Putamen (tissue), 1 donor: ENCODE measurements at places on chromosomes 1 and 21.

- peak; percentile 63 for DNase-seq
Measured at GRCh38 chr21:25643486-25643885, 4.4 kb downstream of the JAM2 start.

- DNase-seq: no peak
Measured at GRCh38 chr21:41602531-41602930, 94.6 kb upstream of the TMPRSS2 start.

GRCh38 chr1:110308247-110308646, 30.9 kb upstream of the RBM15 start:
- no peak for DNase-seq

- DNase-seq: no peak
Measured at GRCh38 chr1:222896630-222897526, 82.0 kb downstream of the DISP1 start.

DNA sequence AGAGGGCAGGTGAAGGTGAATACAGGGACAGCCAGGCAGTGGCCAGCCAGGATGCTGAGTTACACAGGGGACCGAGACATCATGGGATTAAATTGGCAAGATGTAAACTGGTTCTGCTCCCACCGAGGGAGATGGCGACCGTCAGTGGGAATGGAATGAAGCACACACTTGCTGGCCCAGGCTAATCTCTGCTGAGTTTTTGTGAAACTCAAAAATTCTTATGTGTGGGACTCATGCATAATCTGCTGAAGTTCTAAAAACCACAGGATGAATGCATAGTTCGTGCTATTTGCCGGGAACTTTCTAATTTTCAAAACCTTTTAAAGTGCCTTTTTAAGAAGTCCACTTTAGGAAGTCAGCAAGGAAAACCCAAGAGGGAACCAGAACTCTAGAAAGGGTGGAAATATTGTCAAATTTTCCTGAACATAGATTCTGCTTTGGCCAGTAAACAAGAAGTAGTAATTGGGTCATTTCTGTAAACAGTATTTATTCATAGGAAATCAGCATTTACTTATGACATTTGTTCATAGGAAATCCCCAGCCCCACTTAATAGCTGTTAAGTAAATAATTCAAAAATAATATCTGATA, 85.4 kb upstream of the ROR1 start:
- DNase-seq: no peak

DNA sequence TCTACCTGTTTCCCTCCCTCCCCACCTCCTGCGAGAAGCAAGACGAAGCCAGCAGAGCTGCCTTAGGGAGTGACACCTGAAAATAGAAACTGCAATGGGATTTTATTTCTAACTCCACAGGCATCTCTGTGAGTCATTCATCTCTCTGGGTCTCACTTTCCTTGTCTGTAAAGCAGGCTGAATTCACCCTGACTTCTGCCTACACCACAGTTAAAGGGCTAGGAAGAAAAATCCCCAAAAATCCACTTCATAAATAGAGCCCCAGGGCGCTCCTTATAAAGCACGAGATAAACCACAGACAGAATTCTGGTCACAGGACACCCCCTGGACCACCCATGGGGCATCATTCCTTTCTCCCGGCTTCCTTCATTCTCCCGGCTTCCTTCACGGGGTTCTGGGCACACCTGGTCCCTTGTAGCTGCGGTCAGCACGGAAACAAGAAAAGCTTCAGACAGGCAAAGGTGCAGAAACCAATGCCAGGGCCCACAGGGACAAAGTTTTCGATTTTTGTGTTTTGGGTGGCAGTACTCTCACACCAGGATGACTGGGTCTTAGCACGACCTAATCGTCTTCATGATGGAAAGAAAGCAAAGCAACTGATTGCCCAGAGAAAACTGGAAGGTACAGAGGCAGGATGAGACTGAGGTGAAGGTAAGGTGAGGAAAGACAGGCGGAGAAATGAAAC, 2.8 kb upstream of the H6PD start:
- DNase-seq: no peak

- no peak for DNase-seq
Measured at GRCh38 chr1:117815926-117816325, 113.5 kb downstream of the GDAP2 start.

DNA sequence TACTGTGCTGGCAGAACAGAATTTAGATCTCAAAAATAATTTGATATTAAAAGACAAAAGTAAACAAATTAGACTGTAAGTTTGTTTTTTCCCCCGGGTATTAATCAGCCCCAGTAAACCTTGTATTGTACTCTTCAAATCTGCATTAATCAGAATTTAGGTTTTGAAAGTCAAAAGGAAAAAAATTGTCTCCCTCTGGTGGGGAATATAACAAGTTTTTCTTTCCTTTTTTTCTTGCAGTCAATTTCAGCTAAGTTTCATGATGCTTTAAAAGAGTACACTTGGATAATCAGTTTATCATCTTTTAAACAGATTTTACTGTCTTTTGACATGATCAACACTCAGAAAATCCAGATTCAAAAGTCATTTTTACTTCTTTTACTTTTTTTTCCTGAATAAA, 134.5 kb upstream of the PKN2 start:
- peak; percentile 17 for DNase-seq

DNA sequence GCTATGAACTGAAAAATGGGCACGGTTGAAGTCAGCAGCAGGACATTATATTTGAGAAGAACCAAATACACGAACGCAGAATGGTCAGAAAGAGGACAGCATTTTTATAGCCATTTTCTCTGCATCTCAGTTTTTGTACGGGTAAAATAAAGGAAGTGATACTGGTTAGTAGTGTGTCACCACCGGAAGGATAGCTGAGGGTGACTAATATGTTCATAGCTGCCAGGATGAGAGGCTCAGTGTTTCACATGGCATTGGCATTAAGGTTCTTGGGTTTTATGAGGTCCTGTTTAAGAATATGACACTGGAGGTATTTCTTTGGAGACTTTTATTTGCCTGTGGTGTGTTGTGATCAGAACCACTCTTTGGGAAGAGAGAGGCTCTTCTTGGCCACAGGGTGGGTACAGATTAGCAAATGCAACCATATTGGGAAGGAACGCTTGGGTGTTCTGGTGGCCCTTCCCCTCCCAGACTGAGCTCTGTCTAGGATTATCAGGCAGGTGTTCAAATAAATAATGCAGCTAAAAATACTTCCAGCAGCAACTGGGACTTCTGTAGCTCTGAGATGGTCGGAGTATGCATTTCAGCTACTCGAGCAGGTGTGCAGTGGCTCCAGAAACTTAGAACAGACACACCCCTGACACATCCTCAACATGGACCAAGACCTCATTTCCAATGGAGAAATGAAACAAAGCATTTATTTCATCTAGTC, 158.2 kb downstream of the PBX1 start:
- DNase-seq: no peak

DNA sequence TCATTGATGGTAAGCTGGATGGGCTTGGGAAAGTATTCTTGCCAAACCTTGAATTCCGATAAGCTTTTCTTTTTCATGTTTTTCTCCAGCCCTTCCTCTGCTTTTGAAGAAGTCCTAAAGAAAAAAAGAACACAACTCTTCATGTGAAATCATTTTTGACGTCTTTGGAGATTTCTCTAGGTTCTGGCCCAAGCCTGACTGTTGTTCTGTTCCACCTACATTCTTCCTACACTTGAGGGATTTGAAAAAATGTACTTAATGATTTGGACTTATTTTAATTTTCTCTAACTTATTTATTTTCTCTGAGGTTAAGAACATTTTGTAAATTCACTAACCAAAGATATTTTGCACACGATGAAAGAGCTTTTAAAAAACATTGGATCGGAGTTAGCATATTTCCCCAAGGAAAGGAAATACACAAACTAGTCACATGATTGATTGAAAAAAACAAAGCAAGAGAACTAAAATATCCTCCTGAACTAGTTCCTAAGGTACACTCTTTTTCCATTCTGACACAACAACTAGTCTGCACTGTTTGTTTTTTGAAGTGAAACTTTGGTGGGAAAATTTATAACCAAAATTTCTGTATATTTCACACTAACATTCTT, 82.3 kb downstream of the LTN1 start:
- DNase-seq: no peak

DNA sequence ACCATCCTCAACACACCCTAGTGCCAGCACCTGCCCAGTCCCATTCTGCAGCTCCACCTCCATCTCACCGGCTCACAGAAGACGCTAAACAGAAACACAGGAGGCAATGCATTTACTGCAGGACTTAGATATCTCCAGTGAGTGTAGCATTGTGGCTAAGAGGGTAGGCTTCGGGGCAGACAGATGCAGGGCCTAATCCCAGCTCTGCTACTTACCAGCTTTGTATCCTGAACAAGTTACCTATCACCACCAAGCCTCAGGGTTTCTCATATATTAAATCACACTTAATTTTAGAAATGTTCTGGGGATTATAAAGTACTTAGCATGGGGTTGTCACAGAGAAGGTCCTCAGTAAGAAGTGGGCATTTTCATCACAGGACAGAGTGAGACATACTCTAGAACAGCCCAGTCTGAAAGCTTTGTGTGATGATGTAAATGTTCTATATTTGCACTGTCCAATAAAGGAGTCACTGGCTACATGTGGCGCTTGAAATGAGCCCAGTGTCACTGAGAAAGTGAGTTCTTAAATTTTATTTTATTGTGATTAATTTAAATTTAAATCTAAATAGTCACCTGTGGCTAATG, 149.3 kb upstream of the C8B start:
- DNase-seq: no peak

DNA sequence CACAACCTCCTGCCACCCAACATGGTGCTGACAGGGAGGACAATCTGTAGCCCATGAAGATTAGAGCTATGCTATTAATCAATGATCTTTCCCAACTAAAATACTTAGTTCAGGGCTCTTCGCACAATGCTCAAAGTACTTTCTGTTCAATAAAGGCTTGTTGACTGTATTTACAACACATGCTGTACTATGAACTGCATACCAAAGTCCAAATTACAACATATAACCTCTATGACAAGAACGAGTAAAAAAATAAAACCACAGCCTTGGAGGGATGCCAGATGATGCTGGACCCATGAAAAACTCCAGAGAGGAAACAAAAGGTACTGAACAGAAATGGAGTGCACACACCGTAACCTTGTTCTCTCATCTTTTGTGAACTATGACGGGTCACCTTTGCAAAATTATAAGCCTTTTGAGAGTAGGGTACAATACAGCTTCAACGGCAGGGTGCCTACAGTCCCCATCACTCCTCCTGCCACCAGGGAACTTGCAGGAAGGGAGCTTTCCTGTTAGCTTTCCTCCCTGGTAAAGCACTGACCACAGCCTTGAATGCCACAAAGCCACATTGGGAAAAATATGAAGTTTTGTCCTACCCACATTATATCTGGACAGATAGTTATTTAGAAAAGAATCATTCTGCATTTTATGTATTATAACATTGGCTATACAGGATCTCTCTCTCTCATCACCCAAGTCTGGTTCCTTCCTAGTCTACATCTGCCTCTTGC, 175.6 kb downstream of the NRIP1 start:
- no peak for DNase-seq

GRCh38 chr1:77288275-77288674, 6.5 kb downstream of the AK5 start:
- DNase-seq: no peak

DNA sequence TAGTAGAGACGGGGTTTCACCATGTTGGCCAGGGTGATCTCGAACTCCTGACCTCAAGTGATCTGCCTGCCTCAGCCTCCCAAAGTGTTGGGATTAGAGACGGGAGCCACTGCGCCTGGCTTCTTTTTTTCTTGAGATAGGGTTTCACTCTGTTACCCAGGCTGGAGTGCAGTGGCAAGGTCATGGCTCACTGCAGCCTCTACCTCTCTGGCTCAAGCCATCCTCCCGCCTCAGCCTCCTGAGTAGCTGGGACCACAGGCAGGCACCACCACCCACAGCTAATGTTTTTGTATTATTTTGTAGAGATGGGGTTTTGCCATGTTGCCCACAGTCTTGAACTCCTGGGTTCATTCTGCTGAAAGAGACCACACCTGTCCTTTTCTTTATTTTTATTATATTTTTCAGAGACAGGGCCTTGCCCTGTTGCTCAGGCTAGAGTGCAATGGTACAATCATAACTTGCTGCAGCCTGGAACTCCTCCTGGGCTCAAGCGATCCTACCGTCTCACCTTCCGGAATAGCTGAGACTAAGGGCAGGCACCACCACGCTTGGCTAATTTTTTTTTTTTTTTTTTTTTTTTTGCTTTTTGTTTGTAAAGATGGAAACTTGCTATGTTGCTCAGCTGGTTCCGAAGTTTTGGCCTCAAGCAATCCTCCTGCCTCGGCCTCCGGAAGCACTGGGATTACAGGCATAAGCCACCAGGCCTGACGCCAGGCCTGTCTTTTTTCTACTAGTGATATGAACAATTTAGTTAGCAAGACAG, 3.1 kb downstream of the LMNA start:
- no peak for DNase-seq

- DNase-seq: no peak
Measured at GRCh38 chr1:22282364-22282995, 139.6 kb upstream of the WNT4 start.

GRCh38 chr1:212366901-212367300, 47.8 kb downstream of the PACC1 start:
- no peak for DNase-seq

- no peak for DNase-seq
Measured at GRCh38 chr1:5926686-5927435, 65.4 kb downstream of the NPHP4 start.

DNA sequence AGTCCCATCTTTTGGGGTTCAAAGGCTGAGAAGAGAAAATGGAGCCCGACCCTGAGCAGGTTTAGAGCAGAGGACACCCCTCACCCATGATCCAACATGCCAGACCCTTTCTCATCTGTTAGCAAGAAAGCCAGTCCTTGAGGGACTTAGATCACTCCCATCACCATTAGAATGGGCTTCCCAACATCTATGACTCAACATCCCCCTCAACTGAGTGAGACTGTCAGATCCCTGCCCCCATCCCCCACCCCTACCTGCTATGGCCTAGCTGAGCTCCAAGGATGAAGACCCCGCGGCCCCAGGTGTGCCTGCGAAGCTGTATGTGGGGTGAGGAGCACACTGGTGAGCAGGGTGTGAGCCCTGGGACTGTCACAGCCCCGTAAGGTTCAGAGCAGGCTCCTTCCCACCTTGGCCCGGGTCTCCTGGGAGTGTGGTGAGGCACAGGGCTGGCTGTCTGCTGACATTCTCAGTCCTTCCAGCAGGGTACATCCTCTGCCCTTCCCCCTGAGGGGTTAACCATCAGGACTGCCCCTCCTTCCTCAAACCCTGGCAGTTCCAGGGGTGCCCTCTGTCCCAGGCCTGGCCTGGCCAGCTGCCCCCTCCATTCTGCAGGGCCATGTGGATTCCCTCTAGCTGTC, 21.4 kb upstream of the BLACAT1 start:
- DNase-seq: no peak

DNA sequence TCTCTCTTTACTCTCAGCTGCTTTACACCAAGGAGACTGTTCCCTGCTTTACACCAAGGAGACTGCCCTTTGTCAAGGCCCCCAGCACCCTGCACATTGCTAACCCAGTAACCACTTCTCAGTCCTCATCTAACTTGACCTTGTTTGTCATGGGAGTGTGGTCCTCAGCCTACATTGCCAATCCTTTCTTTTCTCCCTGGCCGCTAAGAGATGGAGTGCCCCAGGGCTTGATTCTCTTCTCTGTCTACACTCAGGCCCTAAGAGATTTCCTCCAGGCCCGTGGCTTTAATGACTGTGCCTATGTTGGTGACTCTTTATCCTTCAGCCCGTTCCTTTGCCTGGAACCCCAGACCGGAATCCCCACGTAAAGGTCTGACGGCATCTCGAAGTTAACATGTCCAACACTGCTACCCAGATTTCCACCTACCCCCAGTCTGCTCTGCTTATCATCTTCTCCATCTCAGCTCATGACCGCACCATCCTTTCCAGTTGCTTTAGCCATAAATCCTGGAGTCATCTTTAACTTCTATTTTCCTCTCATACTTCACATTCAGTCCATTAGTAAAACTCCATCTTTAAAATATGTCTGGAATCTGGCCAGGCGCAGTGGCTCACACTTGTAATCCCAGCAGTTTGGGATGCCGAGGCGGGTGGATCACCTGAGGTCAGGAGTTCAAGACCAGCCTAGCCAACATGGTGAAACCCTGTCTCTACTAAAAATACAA, 9.5 kb upstream of the SEMA4A start:
- no peak for DNase-seq
